Stimulated activated naive CD8-positive, alpha-beta T cell treated with anti-CD3 and anti-CD28 coated beads, Interleukin-15, amount 100 ng/mL, for 72 hours (primary cell): ENCODE measurements at places on chromosomes 1 and 21.

DNA sequence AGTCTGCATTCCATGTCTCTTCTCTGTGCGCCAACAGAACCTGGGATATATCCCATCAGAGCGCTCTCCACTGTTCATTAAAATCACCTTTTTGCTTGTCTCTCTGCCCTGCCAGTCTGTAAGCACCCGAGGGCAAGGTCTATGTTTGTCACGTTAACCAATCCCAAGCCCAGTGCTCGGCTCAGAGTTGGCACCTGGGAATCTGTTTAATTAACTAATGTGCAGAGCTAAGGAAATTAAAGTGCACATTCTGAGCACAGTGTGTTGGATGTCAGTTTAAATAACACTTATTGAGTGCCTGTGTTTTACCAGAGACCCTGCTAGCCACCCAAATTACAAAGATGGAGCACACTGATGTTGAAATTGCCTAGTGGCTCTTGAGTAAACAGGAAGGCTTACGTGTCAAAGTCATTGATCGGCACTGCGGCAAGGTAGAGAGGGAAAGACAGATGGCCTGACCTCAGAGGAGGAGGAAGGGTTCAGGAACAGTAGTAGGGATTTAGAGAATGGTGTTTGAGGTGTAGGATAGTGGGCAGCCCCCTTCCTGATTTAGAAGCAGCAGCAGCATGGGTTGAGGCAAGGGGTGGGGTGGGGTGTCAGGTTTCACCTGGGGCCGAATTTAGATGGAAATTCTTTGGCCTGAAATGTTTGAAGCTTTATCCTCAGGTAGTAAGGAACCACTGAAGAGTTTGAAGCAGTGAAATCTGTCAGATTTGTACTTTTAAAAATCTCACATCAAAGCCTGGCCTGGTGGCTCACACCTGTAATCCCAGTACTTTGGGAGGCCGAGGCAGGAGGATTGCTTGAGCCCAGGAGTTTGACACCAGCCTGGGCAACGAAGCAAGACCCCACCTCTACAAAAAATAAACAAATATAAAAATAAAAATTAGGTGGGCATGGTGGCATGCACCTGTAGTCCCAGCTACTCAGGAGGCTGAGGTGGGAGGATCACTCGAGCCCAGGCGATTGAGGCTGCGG, 7.7 kb downstream of the ARMH1 start:
- no peak for DNase-seq

- no peak for DNase-seq
These were observed 59.0 kb upstream of the RAVER2 start for GRCh38 chr1:64685765-64686341.

DNA sequence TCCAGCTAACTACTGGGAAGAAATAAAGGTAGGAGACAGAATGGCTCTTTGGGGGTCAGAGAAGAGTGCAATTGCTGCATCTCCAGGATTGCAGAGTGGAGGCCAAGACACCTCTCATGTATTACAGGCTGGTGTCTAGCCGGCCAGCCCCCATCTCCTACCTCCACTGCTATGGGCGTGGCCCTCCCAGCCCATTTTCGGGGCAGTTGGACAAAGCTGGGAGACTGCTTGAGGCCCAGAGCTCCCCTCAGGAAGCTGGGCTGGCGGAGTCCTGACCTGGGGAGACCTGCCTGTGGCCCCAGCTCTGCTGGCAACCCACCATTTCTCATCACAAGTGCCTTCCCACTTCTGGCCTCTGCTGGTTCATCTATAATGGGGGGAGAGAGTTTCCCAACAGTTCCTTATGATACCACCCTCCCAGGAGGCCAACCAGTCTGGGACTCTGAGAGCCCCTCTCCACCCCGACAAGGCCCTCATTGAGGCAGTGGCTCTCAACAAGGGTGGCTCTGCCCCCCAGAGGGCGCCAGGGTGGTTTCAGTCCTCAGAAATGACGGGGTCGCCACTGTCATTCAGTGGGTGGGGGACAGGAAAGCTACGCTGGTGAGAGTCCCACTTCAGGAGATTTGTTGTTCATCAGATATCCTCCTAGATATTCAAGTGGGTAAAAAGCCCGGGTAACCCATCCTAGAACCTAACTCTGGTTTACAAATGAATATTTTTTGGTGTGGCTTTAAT, 11.5 kb downstream of the RAP1GAP start:
- DNase-seq: no peak

- peak; percentile 17 for DNase-seq
These were observed 8.7 kb upstream of the TTF2 start for GRCh38 chr1:117051224-117052064.
